ENCODE measurements at places on chromosomes 6 and 20. TPM values are rescaled to one million over a fixed set of nuclear protein-coding genes. Genes with fewer than 3 reads are reported as not detected.

Gene EYA4
- not detected for total RNA-seq

GRCh38 chr20:14378326-14378725 is 40.9 kb upstream of the FLRT3 start:
- H3K27ac ChIP-seq = no peak overlapping the region
- H3K4me3 ChIP-seq = no peak overlapping the region
- peaks cover 22% of the 10 kb centered on the region for H3K4me1 ChIP-seq
- DNase-seq = no peak
- H3K36me3 ChIP-seq = no peaks in the 10 kb centered on the region

Gene TMEM74B
- 27.7 TPM for total RNA-seq

GRCh38 chr6:73263570-73263909 is 544 bp upstream of the KHDC1 start:
- peak overlapping the region; percentile 45 for H3K4me3 ChIP-seq
- peak; percentile 3 for DNase-seq
- H3K27ac ChIP-seq = peak overlapping the region; percentile 29
- peaks cover 5% of the 10 kb centered on the region for H3K4me1 ChIP-seq
- no peaks in the 10 kb centered on the region for H3K36me3 ChIP-seq

DNA sequence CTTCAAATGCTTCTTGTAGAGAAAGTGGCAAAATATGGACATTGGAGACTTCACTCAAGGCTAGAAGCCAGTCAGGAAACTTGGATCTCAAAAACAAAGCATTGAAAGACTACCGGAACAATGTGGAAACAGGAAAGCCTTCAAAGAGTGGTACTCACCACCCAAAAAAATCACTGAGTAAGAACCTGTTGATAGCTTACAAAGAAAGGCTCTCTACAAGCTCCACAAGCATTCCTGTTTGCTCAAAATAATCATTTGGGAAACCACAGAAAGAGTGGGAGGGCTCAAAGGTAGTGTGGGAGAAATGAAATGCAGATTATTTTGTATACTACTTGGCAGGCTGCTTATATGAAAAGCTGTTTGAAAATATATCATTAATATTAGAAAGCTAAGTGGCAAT is 9.5 kb upstream of the DST start:
- peak; percentile 74 for DNase-seq
- H3K36me3 ChIP-seq = no peaks in the 10 kb centered on the region
- no peaks in the 10 kb centered on the region for H3K27me3 ChIP-seq
- peaks cover 9% of the 10 kb centered on the region for H3K4me1 ChIP-seq
- H3K27ac ChIP-seq = no peak overlapping the region

Gene MUCL3
- total RNA-seq = not detected

GRCh38 chr20:4585104-4585753 is 136.5 kb upstream of the PRND start:
- H3K4me1 ChIP-seq = no peaks in the 10 kb centered on the region
- H3K36me3 ChIP-seq = no peaks in the 10 kb centered on the region
- H3K27ac ChIP-seq = no peak overlapping the region
- no peak for DNase-seq
- no peak overlapping the region for H3K4me3 ChIP-seq

Gene CST5
- total RNA-seq = not detected

GRCh38 chr20:54342258-54342920 is 133.0 kb upstream of the DOK5 start:
- no peaks in the 10 kb centered on the region for H3K36me3 ChIP-seq
- H3K4me3 ChIP-seq = no peak overlapping the region
- H3K4me1 ChIP-seq = no peaks in the 10 kb centered on the region
- H3K27me3 ChIP-seq = no peaks in the 10 kb centered on the region
- H3K27ac ChIP-seq = no peak overlapping the region

GRCh38 chr6:150143516-150144293 is 861 bp downstream of the PPP1R14C start:
- peaks cover 46% of the 10 kb centered on the region for H3K27me3 ChIP-seq
- DNase-seq = no peak
- H3K27ac ChIP-seq = peak overlapping the region; percentile 92
- peaks cover 23% of the 10 kb centered on the region for H3K4me1 ChIP-seq
- no peaks in the 10 kb centered on the region for H3K36me3 ChIP-seq

Gene TRIM10
- not detected for total RNA-seq

Gene SIM1
- total RNA-seq = not detected

GRCh38 chr6:37187321-37188022 is 17.5 kb downstream of the PIM1 start:
- H3K4me1 ChIP-seq = no peaks in the 10 kb centered on the region
- no peaks in the 10 kb centered on the region for H3K27me3 ChIP-seq
- H3K36me3 ChIP-seq = no peaks in the 10 kb centered on the region
- no peak for DNase-seq

DNA sequence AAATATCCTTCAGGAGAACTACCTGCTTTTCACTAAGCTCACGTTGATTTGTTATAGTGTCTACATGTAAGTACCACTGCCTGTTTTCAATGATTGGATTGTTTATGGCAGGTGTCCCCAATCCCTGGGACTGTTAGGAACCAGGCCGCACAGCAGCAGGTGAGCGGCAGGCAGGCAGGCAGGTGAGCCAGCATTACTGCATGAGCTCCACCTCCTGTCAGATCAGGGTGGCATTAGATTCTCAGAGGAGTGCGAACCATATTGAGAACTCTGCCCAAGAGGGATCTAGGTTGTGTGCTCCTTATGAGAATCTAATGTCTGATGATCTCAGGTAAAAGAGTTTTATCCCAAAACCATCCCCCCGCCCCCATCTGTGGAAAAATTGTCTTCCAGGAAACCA is 303.3 kb downstream of the EYA4 start:
- DNase-seq = no peak
- no peak overlapping the region for H3K27ac ChIP-seq
- no peaks in the 10 kb centered on the region for H3K36me3 ChIP-seq
- no peaks in the 10 kb centered on the region for H3K27me3 ChIP-seq
- no peak overlapping the region for H3K4me3 ChIP-seq

Gene PRL
- total RNA-seq = not detected

GRCh38 chr6:165468340-165469235 is 159.2 kb upstream of the C6orf118 start:
- H3K36me3 ChIP-seq = no peaks in the 10 kb centered on the region
- H3K27me3 ChIP-seq = no peaks in the 10 kb centered on the region
- H3K4me3 ChIP-seq = no peak overlapping the region
- H3K27ac ChIP-seq = no peak overlapping the region
- DNase-seq = peak; percentile 26

DNA sequence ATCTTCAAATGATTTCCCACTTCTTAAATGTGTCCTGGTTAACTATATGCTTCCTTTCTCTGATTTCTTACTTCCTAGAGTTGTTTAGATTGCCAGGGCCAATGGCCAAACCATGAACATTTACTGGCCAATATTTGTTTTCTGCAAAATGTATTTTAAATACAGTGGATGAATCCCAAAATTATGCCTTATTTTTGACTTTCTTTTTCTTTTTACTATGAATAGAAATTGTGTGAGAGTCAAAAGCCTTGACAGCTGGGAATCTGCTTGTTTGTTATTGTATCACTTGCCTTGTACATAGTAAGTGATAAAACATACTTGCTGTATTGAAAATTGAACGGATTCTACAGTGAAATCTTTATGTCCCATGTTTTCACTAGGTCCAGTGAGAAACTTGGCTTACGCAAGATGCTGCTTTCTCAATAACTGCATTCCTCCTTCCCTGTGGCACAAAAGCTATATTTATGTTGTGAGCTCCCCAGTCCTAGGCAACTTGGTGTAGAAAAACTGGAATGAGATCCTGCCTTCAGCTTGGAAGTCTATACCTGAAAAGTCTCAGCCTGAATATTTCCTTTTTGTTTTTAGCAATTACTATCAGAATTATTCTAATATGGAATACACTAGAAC is 295.2 kb downstream of the EPHA7 start:
- H3K4me3 ChIP-seq = no peak overlapping the region
- DNase-seq = peak; percentile 67
- H3K36me3 ChIP-seq = no peaks in the 10 kb centered on the region

DNA sequence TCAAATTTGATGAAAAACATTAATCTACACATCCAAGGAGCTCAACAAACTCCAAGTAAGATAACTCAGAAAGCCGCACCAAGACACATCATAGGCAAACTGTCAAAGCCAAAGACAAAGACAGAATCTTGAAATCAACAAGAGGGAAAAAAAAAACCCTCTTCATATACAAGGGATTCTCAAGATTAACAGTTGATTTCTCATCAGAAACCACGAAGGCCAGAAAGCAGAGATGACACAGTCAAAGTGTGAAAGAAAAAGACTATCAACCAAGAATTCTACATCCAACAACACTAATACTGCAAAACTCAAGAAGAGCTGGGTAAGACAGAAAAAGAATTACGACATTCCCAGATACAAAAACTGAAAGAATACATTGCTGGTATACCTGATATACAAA is 73.8 kb downstream of the CDK19 start:
- DNase-seq = no peak
- no peak overlapping the region for H3K4me3 ChIP-seq
- H3K36me3 ChIP-seq = no peaks in the 10 kb centered on the region
- H3K4me1 ChIP-seq = no peaks in the 10 kb centered on the region
- no peaks in the 10 kb centered on the region for H3K27me3 ChIP-seq

Gene COX7A2
- 184 TPM for total RNA-seq

DNA sequence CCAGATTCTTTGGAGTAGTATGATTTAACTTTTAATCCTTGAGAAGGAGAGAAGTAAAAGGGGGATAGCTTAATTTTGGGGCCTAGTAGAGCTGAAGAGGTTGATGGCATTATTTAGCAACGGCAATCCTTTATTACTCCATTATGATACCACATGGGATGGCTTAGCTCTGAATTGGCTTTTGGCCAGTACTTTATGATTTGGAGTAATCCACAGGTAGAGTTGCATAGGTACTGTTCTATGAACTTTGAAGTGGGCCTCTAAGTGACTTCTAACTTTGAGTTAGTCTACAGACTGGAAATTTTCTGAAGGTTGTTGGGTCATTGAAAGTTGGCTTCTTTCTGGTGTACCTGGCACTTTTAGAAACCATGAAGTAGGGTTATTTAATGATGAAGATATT is 11.6 kb downstream of the YWHAB start:
- peaks cover 13% of the 10 kb centered on the region for H3K4me1 ChIP-seq
- H3K4me3 ChIP-seq = no peak overlapping the region
- DNase-seq = no peak
- H3K27ac ChIP-seq = no peak overlapping the region
- H3K27me3 ChIP-seq = no peaks in the 10 kb centered on the region

GRCh38 chr20:40265825-40266533 is 423.1 kb downstream of the MAFB start:
- H3K36me3 ChIP-seq = no peaks in the 10 kb centered on the region
- H3K27ac ChIP-seq = no peak overlapping the region
- peaks cover 7% of the 10 kb centered on the region for H3K27me3 ChIP-seq
- DNase-seq = peak; percentile 61
- no peak overlapping the region for H3K4me3 ChIP-seq
- no peaks in the 10 kb centered on the region for H3K4me1 ChIP-seq

Gene ECT2L
- not detected for total RNA-seq

- H3K27ac ChIP-seq = no peak overlapping the region
- DNase-seq = no peak
- peaks cover 2% of the 10 kb centered on the region for H3K27me3 ChIP-seq
These were observed 18.9 kb downstream of the ZNF831 start for GRCh38 chr20:59182401-59183044.

Gene ARID1B
- 72.7 TPM for total RNA-seq

Gene CFAP61
- total RNA-seq = not detected

- peaks cover 47% of the 10 kb centered on the region for H3K36me3 ChIP-seq
- peak overlapping the region; percentile 81 for H3K27ac ChIP-seq
- peak overlapping the region; percentile 88 for H3K4me3 ChIP-seq
- no peaks in the 10 kb centered on the region for H3K4me1 ChIP-seq
- no peaks in the 10 kb centered on the region for H3K27me3 ChIP-seq
These were observed 1.2 kb downstream of the SLC35B2 start for GRCh38 chr6:44255871-44256774.

DNA sequence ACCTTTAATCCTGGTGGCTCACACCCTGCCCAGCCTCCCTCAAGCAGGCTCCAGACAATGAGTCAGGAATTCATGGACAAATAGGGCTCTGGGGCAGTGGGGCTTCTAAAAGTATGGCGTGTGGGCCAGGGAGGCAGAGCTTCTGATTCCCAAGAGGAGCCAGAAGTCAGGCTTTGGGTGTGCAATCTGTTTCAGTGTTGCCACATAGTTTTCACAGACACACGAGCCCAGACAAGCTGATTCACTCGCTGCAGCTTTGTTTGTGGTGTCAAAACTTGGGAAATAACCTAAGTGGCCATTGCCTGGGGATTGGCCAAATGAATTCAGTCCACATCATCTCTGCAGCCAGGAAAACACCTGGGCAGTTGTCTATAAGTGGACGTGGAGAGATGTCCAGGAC is 9.2 kb downstream of the PEDS1 start:
- H3K36me3 ChIP-seq = peaks cover 10% of the 10 kb centered on the region
- DNase-seq = peak; percentile 98
- H3K27me3 ChIP-seq = no peaks in the 10 kb centered on the region

Gene LRP11
- total RNA-seq = 11.9 TPM
